ENCODE measurements at places on chromosomes 6 and 20.
A peak's percentile ranks its signal among the peaks of the same experiment; 100 is the strongest.

- DNase-seq: peak; percentile 75
These were observed at the start of gene TCEA2 for GRCh38 chr20:64062596-64063388. Gene TCEA2 (plus strand): TSS chr20:64063198. CDS start chr20:64063313, 115 bp downstream.

DNA sequence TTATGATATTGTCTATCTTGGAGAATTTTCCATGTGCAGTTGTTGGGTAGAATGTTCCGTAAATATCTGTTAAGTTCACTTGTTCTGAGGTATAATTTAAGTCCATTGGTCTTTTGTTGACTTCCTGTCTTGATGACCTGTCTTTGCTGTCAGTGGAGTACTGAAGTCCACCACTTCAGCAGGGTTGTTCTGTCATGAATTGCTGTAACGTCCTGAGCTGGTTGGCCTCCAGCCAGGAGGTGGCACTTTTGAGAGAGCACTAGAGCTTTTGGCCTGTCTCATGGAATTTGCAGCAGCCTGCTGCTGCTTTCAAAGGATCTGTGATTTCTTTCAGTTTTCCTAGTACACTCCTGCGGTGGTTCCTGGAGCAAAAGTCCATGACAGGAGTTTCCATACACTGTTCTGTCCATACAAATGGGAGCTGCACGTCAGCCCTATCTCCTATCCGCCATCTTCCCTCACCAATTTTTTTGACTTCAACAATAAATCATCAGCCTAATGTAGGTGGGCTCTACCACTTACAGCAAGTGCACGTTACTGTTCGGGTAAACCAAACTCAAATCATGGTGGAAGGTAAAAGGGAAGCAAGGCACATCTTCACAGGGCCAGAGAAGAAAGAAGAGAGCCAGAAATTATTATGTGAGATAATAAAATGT lies 46.9 kb upstream of the TRERF1 start:
- no peak for DNase-seq

DNA sequence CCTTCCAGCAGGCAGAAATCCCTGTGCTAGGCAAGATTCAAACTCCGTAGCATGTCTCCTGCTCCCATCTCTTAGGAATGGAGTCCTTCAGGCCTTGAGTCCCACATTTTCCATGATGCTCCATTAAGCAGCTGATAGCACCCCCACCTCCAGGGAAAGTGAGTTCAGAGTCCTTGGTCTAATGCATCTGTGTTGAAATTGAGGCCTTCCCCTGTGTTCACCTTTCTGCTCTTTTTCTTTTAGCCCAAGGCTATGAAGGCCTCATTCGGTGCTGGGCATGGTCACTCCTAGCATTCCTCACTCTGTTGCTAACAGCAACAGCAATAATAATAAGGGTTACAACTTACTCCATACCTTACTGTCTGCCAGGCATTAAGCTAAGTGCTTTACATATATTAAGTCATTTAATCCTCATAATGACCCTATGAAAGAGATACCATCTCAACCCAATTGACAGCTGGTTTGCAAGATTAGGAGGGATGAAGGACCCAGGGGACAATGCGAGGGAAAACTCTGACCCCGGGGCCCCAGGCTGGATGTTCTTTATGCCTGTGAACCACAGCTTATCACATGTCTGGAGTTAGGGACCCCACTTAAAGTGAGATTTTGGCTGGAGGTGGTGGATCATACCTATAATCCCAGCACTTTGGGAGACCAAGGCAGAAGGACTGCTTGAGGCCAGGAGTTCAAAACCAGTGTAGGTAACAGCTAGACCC lies 17.5 kb upstream of the PANK2 start:
- no peak for DNase-seq

- DNase-seq: no peak
These were observed 145.1 kb upstream of the ZNF184 start for GRCh38 chr6:27617700-27618689.

- DNase-seq: peak; percentile 8
These were observed 155.8 kb downstream of the MBOAT1 start for GRCh38 chr6:20056350-20056992.

- no peak for DNase-seq
These were observed 116.4 kb upstream of the SASH1 start for GRCh38 chr6:148226284-148226683.

DNA sequence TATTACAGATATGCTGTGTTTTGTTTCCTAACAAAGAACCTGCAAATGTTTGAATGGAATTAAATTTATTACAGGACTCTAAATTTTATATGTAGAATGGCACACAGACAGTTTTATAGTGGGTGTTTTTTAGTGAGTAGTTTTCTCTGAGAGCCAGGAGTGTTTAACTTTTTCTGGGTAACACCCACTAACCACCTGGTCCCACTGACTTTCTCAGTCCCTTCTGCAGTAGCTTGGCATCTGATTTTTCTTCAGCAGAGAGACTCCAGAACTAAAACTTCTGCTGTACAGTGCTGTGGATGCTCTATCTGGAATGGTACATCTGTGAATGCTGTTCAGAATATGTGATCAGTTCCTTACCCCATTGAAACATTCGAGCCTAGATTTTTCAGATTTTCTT lies 6.3 kb downstream of the YWHAB start:
- no peak for DNase-seq

GRCh38 chr20:58665606-58666005 lies 14.5 kb downstream of the STX16 start:
- DNase-seq: no peak

DNA sequence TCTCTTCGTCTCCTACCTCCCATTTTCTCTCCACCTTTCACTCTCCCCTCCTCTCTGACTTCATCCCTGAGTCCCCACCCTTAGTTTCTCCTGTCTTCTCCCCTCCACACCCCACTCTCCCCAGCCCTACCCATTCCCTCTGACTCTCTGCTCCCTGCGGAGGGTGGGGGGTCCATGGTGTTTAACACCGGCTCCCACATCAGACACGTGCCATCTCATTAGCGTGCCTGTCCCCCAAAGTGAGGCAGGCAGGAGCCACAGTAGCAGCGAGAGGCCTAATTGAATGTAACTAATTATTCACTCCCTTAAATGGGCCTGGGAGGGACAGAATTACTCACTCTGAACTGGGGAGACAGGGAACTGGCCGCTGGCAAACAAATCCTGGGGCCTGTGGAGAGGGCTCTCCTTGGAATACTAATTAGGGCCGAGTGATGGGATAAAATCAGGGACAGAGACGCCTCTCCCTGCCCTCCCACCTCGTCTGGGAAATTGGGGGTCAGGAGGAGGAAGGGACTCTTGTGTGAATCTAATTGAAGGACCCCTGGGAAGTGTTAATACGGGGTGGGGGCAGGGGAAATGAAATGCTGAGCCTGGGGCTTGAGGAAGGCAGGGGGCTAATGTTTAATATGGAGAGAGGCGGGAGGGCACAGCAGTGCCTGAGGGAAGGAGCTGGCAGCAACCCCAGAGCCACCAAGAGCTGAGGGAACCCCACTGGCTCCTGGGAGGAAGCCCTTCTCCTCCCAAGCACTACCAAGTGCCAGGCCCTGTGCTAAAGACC lies 17.9 kb downstream of the CD40 start:
- DNase-seq: no peak

DNA sequence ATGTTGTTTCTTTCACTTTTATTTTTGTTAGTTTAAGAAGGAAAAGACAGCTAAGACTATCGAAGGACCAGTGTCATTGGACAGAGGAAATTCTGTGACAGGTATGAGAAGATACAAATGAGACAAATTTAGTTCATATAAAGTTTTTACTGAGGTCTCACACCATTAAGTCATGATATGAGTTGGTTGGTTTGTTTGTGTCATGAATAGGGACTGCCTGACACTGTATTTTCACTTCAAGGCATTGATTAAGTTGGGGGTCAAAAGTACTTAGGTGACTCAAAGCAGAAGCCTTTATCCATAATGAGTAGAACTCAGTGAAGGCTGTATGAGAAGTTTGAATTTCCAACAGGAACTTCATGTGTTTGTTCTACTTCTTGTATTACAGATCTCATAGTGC lies 21.3 kb upstream of the HIVEP2 start:
- DNase-seq: no peak

DNA sequence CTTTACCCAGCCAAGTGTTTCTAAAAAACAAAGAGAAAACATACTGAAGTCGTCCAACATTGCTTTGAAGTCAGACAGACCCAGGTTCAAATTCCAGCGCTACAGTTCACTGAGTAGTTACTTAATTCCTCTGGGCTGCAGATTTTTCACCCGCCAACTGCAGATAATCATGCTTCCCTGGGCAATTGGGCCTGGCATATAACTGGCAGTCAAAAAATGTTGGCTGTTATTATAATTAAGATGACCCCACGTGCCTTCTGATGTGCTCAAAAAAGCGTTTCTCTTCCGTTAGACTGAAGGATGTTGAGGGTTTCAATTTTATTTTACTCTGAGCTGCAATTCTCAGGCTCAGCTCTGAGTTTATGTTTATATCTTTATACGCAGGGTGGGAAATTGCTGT lies 156.1 kb upstream of the CITED2 start:
- DNase-seq: no peak

- no peak for DNase-seq
These were observed 2.1 kb upstream of the LAMA5 start for GRCh38 chr20:62368976-62369814.
